NCI-H2081 treated with DMSO at 0.1 percent for 48 hours (cell line): ENCODE measurements at places on chromosomes 4 and X.

DNA sequence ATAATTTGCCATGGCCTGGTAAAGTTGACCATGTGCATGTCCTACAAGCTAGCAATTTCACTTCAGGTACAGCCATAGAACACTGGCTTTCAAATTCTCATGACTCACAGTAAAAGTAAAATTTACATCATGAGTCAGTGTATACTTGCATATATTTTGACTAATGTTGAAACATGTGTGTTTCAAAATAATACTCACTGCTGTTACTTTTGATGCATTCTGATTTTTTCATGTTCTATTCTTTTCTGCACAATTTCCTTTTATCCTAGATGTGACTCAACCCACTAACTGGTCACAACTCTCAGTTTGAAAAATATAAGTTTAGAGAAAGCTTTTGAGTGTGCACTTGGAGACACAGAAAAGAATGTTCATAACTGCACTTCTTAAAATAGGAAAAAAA is 365.7 kb downstream of the FGF13 start:
- no peak for DNase-seq

- DNase-seq = no peak
Observed at GRCh38 chrX:55033429-55033828, 2.7 kb upstream of the ALAS2 start.

DNA sequence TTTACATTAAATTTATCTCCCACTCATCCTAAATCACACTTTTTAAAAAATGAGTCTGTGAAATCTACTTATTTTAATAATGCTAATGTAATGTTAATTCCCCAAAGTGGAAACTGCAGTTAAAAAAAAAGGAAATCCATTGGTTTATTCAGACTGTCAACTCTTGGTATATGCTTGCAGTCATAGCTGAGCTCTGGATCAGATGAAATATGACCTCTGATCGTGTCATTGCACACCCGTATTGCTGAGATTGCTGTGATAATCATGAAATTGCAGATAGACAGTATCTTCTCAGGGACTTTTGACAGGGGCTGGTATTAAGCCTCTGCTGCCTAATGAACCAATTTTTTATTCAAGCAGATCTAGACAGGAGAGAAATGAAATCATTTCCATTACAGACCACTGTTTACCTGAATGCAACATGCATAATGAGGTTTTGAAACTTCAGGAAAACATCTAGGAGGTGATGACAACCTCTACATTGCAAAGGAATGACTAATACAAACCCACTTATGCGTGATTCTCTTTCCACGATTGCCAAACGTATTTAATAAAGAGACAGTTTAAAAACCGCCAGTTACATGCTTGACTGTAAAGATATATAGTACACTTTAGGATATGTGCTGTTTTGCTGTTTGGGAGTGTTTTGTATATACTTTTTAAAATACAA is 138.3 kb upstream of the PUDP start:
- no peak for DNase-seq

- DNase-seq = no peak
Observed at GRCh38 chrX:38799995-38800580, 1.2 kb upstream of the MID1IP1 start.

DNA sequence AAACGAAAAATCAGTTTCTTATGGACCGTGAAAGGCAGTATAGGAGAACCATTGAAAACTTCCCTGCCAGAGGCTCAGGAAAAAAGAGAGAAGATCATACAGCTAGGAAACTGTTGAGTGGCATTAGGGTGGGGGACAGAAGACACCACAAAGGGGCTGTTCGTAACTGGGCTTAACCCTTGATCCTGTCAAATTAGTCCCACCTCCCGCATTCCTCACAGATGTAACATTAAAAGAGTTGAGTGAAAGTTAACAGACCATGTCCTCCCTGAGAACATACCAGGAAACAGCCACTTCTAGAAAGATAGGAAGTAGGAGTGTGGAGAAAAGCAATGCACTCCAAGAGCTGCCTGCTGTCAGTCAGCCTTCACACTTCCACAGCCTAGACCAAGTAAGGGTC is 8.7 kb downstream of the SHROOM4 start:
- DNase-seq = no peak

DNA sequence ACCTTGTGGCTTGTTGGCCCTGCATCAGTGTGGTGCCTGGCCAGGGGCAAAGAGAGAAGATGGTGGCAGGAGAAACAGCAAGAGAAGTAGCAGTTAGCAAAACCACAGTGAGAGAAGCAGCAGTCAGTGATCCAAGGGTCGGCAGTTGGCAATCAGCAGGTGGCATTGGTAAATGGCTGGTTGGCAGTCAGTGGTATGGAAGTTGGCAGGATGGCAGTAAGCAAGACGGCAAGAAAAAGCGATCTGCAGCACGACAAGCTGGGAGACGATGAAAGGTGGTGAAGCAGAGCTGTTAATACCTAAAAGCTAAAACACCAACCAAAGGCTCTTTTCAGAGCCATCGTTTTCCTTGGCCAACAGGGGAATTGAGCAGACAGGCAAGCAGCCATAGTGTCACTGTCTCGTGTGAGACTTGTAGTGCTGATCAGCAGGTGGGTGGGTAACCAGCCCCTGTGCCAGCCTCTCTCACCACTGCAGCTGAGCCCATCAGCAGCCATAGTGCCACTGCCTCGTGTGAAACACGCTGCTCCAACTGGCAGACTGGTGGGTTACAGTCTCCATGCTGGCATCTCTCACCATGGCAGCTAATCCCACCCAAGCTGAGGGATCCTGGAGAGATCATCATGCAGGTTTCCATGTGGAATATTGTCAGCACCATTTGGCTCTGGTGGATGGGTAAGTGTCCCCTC is 2078.4 kb downstream of the PCDH7 start:
- no peak for DNase-seq

DNA sequence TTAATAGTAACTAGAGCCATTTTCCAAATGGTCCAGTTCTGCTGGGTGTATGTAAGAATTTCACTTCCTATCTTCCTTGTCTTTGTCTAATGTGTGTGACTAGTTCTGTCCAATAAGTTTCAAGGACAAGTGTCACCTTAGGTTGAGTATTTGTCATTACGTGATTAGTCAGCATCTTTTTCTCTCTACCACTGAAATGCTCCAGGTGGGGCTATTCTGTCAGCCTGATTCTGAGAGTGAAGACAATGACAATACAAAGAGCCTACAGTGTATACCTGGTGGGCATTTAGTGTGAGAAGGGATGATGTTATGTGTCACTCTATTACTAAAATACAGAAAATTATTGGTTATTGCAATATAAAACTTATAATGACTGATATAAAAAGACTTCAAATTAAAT is 876.3 kb downstream of the C4orf33 start:
- no peak for DNase-seq

DNA sequence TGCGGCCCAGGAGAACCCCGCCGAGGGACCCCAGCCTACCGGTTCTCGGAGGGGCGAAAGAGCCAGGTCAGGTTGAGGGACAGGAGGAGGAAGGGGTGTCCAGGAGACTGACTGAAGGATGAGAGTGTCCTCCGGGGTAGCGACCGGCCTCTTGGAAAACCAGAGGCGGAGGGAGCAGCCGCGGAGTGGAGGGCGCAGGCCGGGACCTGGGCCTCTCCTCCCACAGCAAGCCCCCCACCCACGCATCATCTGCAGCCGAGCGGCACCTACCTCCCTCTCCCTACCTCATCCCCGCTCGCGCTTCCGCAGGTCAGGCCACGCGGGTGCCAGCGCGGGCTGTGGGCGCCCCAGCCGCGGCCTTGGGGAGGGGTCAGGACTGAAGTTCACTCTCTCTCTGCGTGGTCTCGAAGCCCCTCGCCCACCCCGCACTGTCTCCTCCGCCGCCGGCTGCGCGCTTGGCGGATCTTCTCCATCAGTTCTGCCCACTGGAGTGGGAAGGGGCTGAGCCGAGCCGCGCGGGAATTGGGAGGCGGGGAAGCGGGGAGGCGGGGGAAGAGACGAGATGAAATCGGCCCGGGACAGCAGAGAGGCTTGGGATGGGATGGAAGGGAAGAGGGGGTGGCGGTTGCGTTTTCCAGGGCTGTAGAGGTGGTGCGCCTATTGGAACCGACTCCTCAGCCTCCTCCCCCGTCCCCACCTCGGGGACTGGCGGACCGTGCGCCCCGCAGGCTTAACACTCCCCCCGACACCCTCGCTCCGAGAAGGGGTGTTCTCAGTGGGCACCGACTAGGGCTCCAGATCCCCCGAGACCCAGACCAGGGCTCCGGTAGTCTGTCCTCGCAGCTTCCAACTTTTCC is 1.8 kb downstream of the NLGN4X start:
- DNase-seq = no peak

DNA sequence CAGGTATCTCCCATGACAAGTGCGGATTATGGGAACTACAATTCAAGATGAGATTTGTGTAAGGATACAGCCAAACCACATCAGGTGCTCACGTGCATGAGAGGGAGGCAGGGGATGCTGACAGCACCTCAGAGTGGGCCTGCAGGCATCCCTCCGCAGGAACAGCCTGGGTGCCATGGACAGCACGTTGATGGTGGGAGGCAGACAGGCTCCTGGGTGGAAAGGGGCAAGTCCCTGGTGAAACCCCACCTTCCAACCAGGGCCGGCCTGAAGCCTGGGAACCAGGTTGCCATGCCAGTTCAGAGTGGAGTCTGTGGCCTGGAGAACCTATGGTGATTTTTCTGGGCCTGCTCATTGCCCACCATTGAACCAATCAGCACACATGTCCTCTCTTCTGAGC is 1469.6 kb downstream of the PCDH7 start:
- DNase-seq = no peak

DNA sequence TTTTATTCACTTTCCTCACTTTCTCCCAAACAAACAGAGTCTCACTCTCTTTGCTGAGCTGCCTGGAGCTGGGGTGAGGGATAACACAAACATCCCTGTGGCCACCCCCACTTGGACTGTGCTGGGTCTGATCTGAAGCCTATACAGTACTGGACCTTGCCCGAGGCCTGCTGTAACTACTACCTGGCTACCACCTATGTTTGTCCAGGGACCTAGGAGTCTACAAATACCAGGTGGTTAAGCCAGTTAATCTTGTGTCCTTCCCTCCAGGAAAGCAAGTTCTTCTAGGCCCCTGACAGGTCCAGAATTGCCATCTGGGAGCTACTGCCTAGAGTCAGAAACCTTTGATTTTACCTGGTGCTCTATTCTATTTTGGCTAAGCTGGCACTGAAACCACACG is 87.3 kb downstream of the RTL3 start:
- no peak for DNase-seq

GRCh38 chr4:51843309-51844152 is 578 bp downstream of the DCUN1D4 start:
- DNase-seq = no peak

DNA sequence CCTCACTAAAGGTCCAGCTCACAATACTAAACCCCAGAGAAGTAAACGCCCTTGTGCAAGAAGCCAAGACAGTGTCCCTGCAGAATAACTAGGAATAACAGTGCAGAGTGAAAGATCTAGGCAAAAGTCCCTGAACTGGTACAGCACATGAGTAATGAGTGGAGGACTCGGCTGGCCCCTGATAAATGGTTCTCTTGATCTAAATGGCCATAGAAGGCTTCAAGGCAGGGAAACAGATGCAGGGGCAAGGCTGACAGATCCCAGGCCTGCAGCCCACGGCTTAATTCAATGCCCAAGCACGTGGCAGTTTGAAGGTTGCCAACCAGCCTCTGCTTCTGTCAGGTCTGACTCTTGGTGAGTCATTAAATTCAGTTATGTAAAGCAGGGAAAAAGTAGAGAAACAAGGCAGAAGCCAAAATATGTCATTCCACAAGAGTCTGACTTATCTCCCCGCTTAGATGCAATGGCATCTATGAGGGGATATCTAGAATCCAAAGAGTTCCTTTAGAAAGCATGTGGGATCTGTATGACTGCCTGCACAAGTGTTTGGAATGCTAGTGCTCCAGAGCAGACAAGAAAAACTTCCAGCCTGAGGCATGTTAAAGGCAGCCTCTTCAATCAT is 121.3 kb downstream of the PRDM5 start:
- no peak for DNase-seq

- no peak for DNase-seq
Observed at GRCh38 chrX:632366-633042, 1.9 kb downstream of the SHOX start.

DNA sequence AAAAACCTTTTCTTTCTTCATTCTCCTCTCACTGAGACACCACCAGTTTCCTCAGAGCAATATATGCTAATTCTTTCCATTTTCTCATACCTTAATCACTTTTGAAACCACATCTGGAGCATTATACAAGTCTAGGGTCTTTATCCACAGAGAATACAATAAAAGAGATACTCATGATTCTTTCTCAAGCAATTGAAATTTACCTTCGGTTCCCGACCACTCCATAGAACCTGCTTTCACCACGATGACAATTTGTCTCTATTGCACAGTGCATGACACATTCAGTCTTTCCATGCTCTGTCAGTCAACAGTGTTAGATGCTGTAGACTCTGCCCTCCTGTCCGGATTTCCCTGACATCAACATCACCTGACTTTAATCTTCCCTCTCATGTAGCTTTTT is 409.3 kb upstream of the NWD2 start:
- no peak for DNase-seq

GRCh38 chrX:68498044-68498507 is 775 bp upstream of the YIPF6 start:
- no peak for DNase-seq

- DNase-seq = no peak
Observed at GRCh38 chr4:25904748-25905082, 9.3 kb upstream of the SMIM20 start.
